ENCODE measurements at places on chromosomes 2 and 18. TPM values are rescaled to one million over a fixed set of nuclear protein-coding genes. Genes with fewer than 3 reads are reported as not detected.
A peak's percentile ranks its signal among the peaks of the same experiment; 100 is the strongest.

DNA sequence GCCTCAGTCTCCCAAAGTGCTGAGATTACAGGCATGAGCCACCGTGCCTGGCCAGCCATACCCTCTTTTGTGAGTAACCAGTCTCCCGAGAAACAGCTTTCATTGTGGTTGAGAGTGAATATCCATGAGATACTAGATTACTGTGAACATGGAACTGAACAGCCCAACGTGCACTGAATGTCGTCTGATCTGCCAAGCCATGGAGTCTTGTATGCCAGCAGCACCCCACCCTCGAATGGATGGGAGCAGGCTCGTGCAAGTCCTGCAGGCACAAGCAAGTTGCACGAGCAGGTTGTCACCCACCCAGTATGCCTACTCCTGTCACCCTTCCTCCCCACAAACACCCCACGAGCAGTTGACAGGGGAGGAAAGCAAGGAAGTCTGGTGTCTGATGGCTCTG, 36.5 kb upstream of the TFCP2L1 start:
- no peak for DNase-seq

DNA sequence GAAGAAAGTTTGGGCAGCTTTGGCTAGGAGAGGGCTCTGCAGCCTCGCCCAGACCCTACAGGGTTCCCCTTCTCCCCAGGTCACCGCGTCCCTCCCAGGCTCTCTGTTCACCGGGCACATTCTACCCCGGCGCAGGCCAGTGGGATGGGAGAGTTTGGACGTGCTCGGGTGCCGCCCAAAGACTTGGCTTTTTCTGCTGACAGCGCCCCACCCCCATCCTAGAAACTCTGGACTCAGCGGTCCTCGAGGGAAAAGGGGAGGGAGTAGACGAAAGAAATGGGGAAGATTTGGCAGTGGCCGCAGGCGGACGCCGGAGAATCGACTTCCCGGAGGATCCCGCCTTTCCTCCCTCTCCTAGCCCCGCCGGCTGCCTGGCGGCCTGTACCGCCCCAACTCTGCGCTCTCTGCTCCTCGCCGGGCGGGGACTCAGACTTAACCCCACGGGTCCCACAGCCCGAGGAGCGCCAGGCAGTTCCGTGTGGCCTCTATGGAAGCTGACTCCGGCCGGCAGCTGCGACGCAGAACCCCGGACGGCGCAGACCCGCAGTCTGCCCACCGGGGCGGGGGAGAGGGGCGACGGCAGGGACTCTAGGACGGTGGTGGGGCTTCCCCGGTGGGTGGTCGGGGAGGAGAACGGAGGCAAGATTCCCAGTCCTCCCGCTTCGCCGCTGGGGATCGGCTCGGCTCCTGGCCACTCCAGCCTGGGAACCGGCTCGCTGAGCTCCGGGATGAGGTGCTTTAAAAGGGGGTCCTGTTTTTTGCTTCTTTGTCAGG, 863 bp upstream of the SIX2 start:
- DNase-seq, result no peak

DNA sequence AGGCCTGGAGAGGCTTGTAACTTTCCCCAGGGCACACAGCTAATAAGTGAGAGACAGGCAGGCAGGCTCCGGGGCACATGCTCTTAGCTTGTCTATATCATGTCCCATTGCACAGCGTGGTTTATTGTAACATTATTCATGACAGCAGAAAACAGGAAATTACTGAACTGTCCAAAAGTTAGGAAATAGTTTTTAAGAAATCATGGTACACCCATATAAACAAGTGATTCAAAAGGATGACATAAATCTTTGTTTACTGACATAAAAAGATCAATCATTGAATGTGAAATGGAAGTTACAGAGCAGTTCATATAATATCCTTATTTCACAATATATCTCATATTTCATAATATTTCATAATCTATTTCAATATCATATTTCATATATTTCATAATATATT, 34.3 kb upstream of the TXNDC2 start:
- DNase-seq, result no peak

The EPG5 gene
- 47.4 TPM for total RNA-seq

DNA sequence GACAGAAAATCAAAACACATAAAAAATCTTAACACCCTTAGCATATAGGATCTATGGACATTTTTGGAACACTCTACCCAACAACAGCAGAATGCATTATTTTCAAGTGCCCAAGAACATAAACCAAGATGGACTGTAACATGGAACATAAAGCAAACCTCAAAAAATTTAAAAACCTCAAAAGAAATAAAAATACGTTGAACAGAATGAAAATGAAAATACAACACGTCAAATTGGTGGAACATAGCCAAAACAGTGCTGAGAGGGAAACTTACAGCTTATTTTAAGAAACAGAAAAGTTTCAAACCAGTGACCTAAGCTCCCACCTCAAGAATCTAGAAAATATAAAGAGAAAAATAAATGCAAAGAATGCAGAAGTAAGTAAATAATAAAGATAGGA, 58.3 kb upstream of the BCL2L11 start:
- no peak for DNase-seq

DNA sequence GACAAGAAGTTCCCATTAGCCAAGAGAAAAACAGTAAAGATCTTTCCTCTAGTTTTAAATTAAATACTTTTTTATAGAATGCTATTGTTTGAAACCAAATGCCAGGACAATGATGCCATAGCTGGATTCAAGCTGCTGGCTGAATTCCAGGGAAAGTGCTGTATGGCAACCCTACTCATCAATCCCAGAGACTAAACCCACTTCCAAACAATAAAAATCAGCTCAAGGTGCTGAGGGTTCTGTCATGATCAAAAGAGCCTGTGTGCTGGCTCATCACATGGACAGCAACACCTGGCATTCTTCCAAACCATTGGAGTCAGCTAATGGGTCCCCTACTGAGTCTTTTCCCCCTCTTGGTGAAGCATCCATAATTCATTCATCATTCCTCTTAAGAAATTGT, 53.7 kb upstream of the PARD3B start:
- no peak for DNase-seq

DNA sequence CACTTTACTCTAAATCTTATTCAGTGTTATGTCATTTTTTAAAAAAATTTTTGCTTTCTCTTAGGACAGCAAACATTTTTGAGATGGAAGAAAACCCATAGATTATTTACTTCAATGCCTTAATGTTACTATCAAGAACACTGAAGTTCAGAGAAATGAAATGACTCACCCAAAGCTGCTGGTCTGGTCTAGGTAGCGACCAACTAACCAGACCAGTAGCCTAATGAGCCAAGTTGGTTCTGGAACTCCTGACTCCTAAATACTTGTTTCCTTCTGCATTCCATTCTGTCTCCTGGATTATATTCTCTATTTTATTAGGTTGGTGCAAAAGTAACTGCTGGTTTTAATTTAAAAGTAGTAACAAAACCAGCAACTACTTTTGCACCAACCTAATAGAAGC, 35.4 kb downstream of the SLC8A1 start:
- no peak for DNase-seq

The FAM110C gene
- 2.9 TPM for total RNA-seq

- DNase-seq, result no peak
These were observed 45.1 kb downstream of the COL5A2 start for GRCh38 chr2:189134485-189134884.

DNA sequence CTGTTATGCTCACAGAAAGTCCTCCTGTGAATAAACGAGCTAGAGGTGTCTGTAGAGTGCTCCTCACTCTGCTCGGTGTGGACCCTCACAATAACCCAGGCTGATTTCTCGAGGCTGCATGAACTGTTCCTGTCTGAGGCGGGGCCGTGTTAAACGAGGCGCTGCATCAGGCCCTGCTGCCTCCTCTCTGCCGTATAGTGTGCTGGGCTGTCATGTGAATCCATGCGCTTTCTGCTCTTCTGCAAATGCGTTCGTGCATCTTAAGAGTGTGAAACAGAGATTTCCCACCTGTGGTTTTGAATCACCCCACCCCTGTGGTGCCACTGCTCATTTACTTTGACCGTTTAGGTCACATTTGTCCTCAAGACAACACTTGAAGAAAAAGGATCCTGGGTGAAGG, 26.2 kb downstream of the TRAF3IP1 start:
- DNase-seq, result no peak

- no peak for DNase-seq
These were observed 4.9 kb downstream of the MAP3K2 start for GRCh38 chr2:127382831-127383230.

The NDUFV2 gene
- 80.8 TPM for total RNA-seq

GRCh38 chr2:212282671-212283261, 255.8 kb downstream of the ERBB4 start:
- DNase-seq, result peak; percentile 34

Data from cerebellum (tissue), 4 donors.